ENCODE measurements at places on chromosomes 6 and 20. TPM values are rescaled to one million over a fixed set of nuclear protein-coding genes. Genes with fewer than 3 reads are reported as not detected.

DNA sequence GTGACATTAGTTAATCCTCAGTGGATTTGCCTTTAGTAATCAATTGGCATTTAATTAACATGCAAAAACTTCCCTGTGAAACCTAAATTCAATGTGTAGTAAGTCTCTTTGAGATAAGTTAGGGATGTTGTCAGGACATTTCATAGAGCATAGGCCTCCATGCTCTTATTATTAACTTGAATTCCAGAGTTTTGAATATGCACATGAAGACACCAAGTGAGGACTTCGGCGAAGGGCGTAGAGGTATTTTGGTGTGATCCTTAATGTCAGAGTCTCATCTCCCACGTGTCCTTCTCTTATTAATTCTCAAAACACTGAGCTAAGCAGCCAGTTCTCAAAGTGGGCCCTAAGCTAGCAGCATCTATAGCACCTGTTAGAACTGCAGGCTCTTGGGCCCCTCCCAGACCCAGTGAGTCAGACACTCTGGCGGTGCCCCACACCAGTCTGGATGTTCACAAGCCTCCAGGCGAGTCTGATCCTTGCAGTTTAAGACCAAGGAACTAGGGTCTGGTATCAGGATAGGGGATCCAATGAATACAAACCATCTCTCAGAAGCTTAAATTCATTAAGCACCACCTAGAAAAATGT is 292.1 kb downstream of the QKI start:
- DNase-seq: no peak

DNA sequence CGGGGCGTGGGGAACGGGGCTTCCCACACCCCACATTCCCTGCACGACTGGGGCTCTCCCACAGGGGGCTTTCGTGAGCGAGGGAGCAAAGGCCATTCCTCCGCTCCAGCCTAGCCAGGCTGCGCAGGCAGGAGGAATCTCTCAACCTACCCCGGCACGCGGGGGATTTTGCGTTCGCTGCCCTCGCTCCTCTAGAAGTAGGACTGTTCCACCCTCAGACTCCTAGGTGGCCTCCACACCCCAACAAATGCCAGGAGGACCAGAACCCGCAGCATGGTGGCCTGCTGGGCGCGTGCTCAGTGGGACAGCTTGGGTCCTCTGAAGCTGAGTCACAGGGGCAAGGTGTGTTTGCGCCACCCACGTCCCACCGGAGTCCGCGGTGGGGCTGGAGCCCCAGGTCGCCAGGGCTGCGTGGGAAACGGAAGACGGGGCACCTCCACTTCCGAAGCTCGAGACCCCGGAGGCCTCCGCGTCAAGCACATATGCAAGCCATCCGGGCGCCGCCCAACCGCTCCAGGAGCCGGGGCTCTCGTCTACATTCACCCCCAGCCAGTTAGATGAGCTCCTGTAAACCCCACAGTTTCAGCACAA is 1938.5 kb upstream of the DEFB115 start:
- DNase-seq: no peak

DNA sequence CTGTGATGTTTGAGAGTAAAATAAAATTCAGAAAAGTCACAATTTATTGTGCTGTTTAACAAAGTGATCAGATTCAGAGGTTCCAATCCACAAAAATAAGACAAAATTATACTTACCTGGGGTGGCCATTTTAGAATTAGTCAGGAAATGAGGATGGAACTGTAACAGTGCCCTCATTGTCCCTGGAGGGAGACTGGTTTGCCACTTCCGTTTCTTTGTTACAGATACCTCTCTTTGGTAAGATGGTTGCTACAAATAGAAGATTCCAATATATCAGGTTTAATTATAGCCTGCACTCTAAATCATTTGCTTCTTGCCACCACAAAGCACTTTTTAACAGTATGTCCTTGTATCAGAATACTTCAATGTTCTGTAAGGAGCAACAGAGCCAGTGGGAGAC is 95.6 kb downstream of the CTNNBL1 start:
- DNase-seq: no peak

GRCh38 chr6:126077810-126078776 is 91.8 kb downstream of the TRMT11 start:
- no peak for DNase-seq

- no peak for DNase-seq
Measured at GRCh38 chr20:21265261-21266190, 37.6 kb upstream of the XRN2 start.

- no peak for DNase-seq
Measured at GRCh38 chr6:41413250-41413649, 77.8 kb downstream of the NCR2 start.

DNA sequence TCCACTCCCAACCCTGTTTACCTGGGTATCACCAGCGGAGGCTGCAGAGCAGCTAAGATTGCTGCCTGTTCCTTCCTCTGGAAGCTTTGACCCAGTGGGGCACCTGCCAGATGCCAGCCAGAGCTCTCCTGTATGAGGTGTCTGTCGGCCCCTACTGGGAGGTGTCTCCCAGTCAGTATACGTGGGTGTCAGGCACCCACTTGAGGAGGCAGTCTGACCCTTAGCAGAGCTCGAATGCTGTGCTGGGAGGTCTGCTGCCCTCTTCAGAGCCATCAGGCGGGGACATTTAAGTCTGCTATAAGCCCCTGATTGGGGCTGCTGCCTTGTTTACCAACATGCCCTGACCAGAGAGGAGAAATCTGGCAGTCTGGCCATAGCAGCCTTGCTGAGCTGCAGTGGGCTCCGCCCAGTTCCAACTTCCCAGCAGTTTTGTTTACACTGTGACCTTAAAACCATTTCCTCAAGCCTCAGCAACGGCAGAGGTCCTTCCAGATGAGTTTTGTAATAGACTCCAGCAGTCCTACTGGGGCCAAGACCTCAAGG is 2.8 kb downstream of the RAET1E start:
- DNase-seq: no peak

GRCh38 chr6:30730601-30731435 is 10.7 kb downstream of the TUBB start:
- peak; percentile 38 for DNase-seq

DNA sequence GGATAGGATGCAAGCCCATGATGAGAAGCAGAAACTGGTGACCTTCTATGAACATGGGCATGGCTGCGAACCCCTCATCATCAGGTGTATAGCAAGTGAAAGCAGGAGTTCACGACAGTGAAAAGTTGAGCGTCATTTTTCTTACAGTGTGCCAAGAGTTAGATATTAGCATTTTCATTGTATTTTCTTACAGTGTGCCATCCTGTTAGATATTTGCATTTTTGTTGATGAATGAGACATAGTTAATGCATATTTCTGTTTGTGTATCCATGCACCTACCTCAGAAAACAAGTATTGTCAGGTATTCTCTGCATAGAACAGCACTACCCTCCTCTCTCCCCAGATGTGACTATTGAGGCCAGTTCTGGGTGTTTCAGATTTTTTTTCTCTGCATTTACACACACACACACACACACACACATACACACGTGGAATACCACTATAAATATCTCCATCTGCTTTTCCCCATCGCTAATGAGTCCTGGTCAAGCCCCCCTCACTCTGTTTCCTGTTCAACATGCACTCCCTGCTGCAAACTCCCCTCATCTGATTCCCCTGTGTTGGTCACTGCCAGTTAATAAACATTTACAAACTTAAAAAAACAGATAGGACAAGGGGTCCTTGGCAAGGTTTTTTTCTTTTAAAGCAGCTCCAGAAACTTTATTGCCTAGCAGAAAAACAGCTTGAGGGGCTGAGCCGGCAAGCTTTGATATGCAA is 41.7 kb downstream of the PLN start:
- DNase-seq: no peak

- DNase-seq: no peak
Measured at GRCh38 chr6:21559238-21559637, 34.3 kb upstream of the SOX4 start.

DNA sequence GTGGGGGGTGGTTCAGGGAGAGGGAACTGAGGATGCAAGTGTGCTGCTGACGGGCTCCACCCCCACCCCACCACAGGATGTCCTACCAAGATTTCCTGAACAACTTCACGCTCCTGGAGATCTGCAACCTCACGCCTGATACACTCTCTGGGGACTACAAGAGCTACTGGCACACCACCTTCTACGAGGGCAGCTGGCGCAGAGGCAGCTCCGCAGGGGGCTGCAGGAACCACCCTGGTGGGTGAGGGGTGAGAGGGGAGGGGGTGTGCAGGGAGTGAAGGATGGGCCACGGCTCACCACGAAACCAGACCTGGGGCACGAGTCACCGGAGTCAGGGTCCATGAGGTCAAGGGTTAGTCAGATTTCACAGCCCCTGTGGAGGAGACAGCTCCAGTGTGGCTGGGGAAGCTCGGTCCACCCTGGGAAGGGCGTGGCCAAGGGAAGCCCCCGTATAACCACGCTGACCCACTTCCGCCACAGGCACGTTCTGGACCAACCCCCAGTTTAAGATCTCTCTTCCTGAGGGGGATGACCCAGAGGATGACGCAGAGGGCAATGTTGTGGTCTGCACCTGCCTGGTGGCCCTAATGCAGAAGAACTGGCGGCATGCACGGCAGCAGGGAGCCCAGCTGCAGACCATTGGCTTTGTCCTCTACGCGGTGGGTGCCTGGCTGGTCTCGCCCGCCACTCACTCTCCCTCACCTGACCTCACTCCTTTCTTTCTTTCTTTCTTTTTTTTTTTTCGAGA is 18.3 kb downstream of the CAPN11 start:
- DNase-seq: no peak

GRCh38 chr6:38773338-38773737 is 58.2 kb downstream of the DNAH8 start:
- DNase-seq: no peak

GRCh38 chr20:32599783-32600340 is 14.7 kb upstream of the NOL4L start:
- DNase-seq: no peak

- DNase-seq: no peak
Measured at GRCh38 chr20:63745961-63746731, 6.6 kb downstream of the SLC2A4RG start.

GRCh38 chr6:12637960-12638641 is 78.5 kb upstream of the PHACTR1 start:
- peak; percentile 35 for DNase-seq

DNA sequence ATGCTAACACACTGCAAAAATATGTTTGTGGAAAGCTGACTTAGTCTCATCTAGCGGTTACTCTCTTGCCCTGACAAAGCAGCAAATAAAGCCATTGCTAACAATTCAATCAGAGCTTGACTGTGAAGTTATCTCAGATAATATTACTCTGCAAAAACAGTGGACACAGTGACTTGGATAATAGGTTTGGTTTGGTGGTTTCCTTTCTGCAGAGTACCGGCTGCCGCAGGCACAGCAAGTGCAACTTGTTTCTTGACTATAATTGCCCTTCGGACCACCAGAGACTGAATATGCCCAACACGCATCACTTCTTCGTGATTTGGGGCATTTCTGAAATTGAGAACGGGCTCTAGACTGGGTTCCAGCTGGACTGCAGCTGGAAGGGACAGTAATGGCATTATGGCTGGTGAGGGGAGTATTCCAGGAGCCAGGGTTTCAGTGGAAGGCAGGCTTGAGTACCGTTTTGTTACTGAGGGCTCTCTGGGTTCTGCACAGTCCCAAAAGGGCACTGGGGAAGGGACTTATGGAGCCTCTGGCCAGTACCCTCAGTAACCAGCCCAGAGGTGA is 40.0 kb downstream of the DSTN start:
- DNase-seq: no peak

DNA sequence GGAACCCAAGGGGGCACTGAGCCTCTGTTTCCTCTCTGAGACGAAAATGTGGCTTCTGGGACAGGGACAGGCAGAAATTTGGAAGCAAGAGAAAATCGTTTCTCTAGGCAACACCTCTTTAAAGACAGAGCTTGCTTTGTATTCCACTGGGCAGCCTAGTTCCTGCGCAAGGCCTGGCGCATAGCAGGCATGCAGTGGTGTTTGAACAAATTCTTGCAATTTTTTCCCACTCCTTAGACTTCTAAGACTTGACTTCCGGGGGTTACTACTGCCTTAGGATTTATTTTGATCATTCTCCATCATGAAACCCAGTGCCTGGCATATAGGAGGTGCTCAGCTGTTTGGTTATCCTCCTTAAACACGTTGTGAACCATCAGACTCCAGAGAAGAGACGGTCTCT is 249.0 kb upstream of the KCNG1 start:
- DNase-seq: no peak

DNA sequence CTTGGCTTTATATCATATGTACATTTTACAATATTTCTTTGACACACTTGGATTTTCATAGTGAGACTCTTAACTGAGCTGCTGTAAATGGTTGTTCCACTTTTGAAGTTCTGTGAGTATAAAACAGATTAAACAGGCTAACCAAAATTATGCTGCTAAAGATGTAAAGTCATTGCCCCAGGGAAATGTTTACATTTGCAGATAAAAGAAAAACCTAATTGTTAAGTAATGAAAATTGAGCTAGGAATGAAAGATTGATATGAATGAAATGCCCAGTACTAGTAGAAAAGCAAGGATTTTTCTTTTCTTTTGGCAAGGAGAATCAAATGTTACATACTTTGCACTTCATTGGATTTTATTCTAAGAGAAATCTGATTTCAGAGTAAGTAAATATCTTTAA is 159.4 kb downstream of the IMPG1 start:
- DNase-seq: no peak

- DNase-seq: no peak
Measured at GRCh38 chr6:167115054-167115453, 7.8 kb upstream of the CCR6 start.

DNA sequence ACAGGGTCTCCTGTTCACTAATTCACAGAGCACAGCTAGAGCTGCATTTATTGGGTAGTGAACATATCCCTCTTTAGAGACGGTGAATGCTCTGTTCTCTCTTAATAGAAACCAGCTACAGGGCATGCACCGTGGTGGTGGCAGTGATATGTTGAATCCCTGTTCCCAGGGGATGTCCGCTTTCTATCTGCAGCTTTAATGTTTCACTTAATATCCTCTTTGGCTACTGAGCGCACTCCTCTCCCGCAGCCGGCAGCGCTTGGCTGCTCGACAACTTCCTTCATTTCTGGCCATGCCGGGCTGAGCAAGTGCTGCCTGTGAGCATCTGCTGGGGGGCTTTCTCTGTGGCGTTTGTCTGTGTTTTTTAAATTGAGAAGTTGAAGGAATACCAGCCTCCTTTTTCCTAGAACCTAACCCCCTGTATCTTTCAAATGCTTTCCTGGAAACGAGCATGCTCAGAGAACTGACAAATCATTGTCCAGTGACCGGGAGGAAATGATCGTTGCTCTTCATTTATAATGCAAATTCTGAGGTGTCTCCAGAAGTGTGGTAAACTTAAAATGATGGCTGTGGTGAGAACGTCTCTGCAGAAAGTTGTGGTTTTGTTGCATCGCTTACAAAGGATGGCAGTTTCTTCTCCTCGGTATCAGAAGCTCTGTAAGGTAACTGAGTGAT is 297.9 kb downstream of the UTRN start:
- no peak for DNase-seq

GRCh38 chr6:53765270-53765669 is 29.5 kb upstream of the LRRC1 start:
- DNase-seq: no peak

- no peak for DNase-seq
Measured at GRCh38 chr6:25883536-25883935, 9.5 kb upstream of the SLC17A3 start.

GRCh38 chr6:134029495-134030455 is 22.6 kb downstream of the SLC2A12 start:
- no peak for DNase-seq

The QKI gene
- 212 TPM for polyA plus RNA-seq

The TNFRSF6B gene
- polyA plus RNA-seq: 1.8 TPM

The SULF2 gene
- polyA plus RNA-seq: 63.4 TPM

The SLC22A16 gene
- 0.25 TPM for polyA plus RNA-seq

The ADGRB3 gene
- polyA plus RNA-seq: 4.2 TPM

The SNAI1 gene
- polyA plus RNA-seq: 10.0 TPM

The TRIM15 gene
- polyA plus RNA-seq: 0.41 TPM

The PBX2 gene
- 171 TPM for polyA plus RNA-seq

The NRSN2 gene
- 51.7 TPM for polyA plus RNA-seq

The HMGCLL1 gene
- 2.3 TPM for polyA plus RNA-seq

The POLR1C gene
- polyA plus RNA-seq: 37.3 TPM

The BTN1A1 gene
- polyA plus RNA-seq: 0.31 TPM

The FLRT3 gene
- polyA plus RNA-seq: 128 TPM

Measured in right renal pelvis (tissue), 4 donors.